Activated CD8-positive, alpha-beta T cell treated with anti-CD3 and anti-CD28 coated beads, Interleukin-2, amount 10 ng/mL, durations not matched to agents 7 days and 5 days (primary cell): ENCODE measurements at places on chromosomes 1 and 21.

- peak overlapping the region; percentile 51 for H3K27ac ChIP-seq
- H3K27me3 ChIP-seq, result peaks cover 30% of the 10 kb centered on the region
- peak; percentile 56 for DNase-seq
- H3K36me3 ChIP-seq, result no peaks in the 10 kb centered on the region
- H3K4me1 ChIP-seq, result peaks cover 67% of the 10 kb centered on the region
- peak overlapping the region; percentile 0 for H3K4me3 ChIP-seq
These were observed 1.7 kb upstream of the IL6R start for GRCh38 chr1:154403261-154403943.

GRCh38 chr1:183806675-183807074 is 1.8 kb downstream of the RGL1 start:
- H3K4me3 ChIP-seq, result no peak overlapping the region
- H3K36me3 ChIP-seq, result peaks cover 3% of the 10 kb centered on the region

DNA sequence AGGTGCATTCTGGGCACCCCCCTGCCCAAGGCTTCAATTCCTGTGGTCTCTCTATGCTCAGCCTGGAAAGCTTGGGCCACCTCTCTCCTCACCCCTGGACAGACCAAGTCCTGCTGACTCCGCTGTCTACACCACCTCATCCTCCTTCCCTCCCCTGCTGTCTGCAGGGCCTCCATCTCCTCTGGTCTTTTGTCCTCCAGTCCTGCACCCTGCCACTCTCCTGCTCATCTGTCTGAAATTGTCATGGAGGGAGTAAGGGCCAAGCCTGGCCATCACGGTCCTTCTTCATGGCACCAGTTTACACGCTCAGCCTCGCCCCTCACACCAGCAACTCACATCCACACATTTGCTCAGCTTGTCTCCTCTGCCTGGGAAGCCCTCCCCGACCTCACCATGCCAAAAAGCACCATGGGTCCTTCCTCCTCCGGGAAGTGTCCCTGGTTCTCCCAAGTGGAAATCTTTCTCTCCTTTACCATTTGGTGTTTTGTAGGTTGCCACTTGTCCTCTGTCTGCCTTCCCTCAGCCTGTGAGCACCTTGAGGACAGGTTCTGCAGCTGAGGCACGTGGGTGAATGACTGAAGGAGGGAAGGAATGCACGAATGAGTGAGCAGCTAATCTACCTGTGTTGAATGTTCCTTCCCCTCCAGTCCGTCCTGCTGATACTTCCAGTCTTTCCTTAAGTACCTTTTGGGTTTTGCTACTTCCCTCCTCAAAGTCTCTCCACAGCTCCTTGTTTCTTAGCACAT is 2.1 kb upstream of the SLC2A1 start:
- peaks cover 7% of the 10 kb centered on the region for H3K27me3 ChIP-seq
- H3K36me3 ChIP-seq, result peaks cover 17% of the 10 kb centered on the region
- peaks cover 42% of the 10 kb centered on the region for H3K4me1 ChIP-seq
- peak overlapping the region; percentile 14 for H3K27ac ChIP-seq

- H3K4me1 ChIP-seq, result no peaks in the 10 kb centered on the region
- H3K27ac ChIP-seq, result no peak overlapping the region
- no peak for DNase-seq
- no peak overlapping the region for H3K4me3 ChIP-seq
- no peaks in the 10 kb centered on the region for H3K36me3 ChIP-seq
These were observed 718.8 kb upstream of the TMPRSS15 start for GRCh38 chr21:19122356-19122755.

GRCh38 chr21:29206445-29206844 is 76.0 kb downstream of the MAP3K7CL start:
- H3K4me3 ChIP-seq, result no peak overlapping the region
- H3K36me3 ChIP-seq, result peaks cover 2% of the 10 kb centered on the region
- no peak overlapping the region for H3K27ac ChIP-seq
- peaks cover 13% of the 10 kb centered on the region for H3K4me1 ChIP-seq

DNA sequence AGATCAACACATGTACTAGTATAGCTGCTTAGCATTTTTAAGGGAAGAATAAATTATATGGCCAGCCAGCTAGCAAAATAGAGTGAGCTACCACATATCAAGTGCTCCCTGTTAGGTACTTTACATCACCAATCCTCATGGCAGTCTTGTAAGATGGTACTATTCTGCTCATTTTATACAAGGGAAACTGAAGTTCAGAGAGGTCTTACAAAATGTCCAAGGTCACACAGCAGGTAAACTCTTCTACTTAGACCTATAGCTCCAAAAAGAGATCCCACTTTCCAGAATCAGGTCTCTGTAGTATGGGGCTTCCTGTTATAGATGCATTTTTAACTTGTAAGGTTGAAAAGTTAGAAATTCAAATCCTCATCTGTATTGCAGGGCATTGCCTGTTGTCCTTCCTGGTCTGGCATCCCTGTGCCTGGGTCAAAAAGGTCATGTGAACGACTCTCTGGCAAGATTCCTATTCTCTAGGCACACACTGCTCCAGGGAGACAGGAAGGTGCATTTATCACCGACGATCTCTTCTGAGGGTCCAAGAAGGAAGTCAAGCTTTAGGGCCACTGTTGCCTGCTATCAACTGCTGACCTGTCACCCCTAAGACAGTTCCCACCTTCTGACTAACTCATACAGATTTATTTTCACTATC is 41.1 kb downstream of the TRIT1 start:
- no peaks in the 10 kb centered on the region for H3K27me3 ChIP-seq
- no peak for DNase-seq
- H3K36me3 ChIP-seq, result peaks cover 48% of the 10 kb centered on the region

DNA sequence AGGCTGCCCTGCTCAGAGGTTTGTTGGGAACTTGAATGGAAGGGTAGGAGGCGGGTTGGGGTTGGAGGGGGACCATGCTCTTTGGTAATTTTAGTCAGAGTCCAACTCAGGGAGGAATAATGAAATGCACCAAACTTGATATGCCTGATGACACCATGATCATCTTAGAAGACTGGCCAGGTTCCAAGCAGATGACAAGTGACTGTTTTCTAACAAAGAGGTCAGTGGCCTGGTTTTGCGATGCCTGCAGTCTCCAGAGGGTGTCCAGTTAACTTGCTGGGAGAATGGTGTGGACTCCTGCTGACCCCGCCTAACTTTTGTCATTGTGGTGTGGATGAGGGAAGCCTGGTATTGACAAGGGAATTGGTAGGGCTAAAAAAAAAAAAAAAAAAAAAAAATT is 12.4 kb downstream of the VANGL1 start:
- peaks cover 18% of the 10 kb centered on the region for H3K4me1 ChIP-seq
- H3K4me3 ChIP-seq, result no peak overlapping the region
- H3K27ac ChIP-seq, result no peak overlapping the region
- peaks cover 32% of the 10 kb centered on the region for H3K36me3 ChIP-seq
- no peaks in the 10 kb centered on the region for H3K27me3 ChIP-seq

DNA sequence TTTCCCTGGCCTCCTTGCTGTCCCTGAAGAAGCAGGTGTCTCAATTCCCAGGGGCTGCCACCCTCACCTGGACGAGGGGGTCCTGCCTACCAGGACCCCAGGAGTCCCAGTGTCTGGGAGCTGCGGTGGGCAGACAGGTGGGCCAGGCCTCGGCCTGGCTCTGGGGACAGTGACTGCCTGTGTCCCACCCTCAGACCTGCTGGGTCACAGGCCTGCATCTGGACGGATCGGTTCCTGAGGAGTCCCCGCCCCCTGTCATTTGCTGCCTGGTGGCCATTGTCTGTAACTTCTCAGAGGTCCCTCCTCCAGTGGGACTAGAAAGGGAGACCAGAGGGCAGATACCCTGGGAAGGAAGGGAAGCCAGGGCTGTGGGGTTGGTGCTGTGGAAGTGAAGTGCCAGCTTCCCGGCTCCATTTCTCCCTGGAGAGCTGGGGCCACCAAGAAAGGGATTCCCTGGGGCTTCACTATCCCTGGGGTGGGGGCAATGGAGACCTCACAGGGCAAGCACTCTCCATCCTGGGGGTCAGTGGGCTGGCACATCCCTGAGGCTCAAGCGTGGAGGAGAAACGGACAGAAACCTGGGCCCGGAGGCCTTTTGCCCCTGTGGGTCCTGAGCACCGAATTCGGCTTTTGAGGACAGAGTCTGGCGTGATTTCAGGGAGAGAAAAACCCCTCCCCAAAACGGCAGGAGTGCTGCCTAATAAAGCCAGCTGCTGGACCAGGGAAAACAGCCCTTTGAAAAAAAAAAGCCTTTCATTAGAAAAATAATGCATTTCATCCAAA is 157.3 kb downstream of the PEX14 start:
- no peaks in the 10 kb centered on the region for H3K4me1 ChIP-seq
- H3K27me3 ChIP-seq, result no peaks in the 10 kb centered on the region
- no peaks in the 10 kb centered on the region for H3K36me3 ChIP-seq
- H3K4me3 ChIP-seq, result no peak overlapping the region
- DNase-seq, result no peak
- H3K27ac ChIP-seq, result no peak overlapping the region

- H3K27me3 ChIP-seq, result peaks cover 44% of the 10 kb centered on the region
- H3K4me1 ChIP-seq, result peaks cover 10% of the 10 kb centered on the region
- no peak overlapping the region for H3K27ac ChIP-seq
- H3K36me3 ChIP-seq, result no peaks in the 10 kb centered on the region
- no peak overlapping the region for H3K4me3 ChIP-seq
These were observed 1.9 kb downstream of the SLC30A10 start for GRCh38 chr1:219926363-219926998.

- H3K4me3 ChIP-seq, result no peak overlapping the region
- no peak overlapping the region for H3K27ac ChIP-seq
- H3K36me3 ChIP-seq, result peaks cover 7% of the 10 kb centered on the region
- peaks cover 15% of the 10 kb centered on the region for H3K4me1 ChIP-seq
- H3K27me3 ChIP-seq, result no peaks in the 10 kb centered on the region
- DNase-seq, result no peak
These were observed 44.2 kb downstream of the DISC1 start for GRCh38 chr1:231670755-231671154.

- H3K27me3 ChIP-seq, result no peaks in the 10 kb centered on the region
- H3K4me1 ChIP-seq, result peaks cover 9% of the 10 kb centered on the region
- DNase-seq, result no peak
- H3K27ac ChIP-seq, result no peak overlapping the region
- H3K4me3 ChIP-seq, result no peak overlapping the region
- H3K36me3 ChIP-seq, result no peaks in the 10 kb centered on the region
These were observed 52.8 kb downstream of the TRIM11 start for GRCh38 chr1:228353601-228354371.

GRCh38 chr1:15935056-15935950 is 40.6 kb downstream of the ZBTB17 start:
- no peaks in the 10 kb centered on the region for H3K27me3 ChIP-seq
- no peak overlapping the region for H3K4me3 ChIP-seq
- H3K36me3 ChIP-seq, result peaks cover 81% of the 10 kb centered on the region
- no peak for DNase-seq
- H3K4me1 ChIP-seq, result no peaks in the 10 kb centered on the region

GRCh38 chr1:210272666-210273065 is 40.1 kb downstream of the SERTAD4 start:
- H3K4me1 ChIP-seq, result no peaks in the 10 kb centered on the region
- H3K27me3 ChIP-seq, result peaks cover 2% of the 10 kb centered on the region
- no peak for DNase-seq
- H3K36me3 ChIP-seq, result no peaks in the 10 kb centered on the region

DNA sequence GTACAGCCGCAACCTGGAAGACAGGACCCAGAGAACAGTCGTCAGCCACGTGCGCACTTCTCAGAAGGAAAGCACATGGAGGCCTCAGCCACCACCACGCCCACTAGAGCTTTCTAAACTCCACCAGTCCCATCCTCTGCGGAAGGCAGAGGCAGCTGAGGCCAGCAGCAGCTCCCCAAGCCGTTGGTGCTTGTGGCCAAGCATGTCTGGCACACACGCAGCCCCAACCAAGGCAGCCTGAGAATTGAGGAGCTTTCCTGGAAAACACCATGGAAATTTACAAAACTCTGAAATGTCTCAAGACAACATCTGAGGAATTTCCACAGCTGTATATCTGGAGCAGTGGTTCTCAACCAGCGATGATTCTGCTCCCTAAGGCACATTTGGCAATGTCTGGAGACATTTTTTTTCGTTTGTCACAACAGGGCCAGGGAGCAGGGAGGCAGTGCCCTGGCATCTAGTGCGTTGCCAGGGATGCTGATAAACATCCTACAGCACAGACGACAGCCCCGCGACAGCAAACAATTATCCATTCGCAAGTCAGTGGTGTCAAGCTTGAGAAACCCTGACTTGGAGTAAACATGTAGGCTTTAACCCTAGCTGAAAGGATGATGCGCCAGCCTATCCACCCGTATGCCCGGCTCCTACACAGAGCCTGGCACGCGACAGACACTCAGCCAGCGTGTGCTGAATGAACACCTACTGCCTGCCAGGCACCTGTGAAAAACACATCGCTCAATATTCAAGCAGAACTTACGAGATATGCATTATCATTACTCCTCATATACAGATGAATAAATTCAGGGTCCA is 24.7 kb downstream of the NPHP4 start:
- H3K4me3 ChIP-seq, result no peak overlapping the region
- H3K27ac ChIP-seq, result no peak overlapping the region
- H3K27me3 ChIP-seq, result no peaks in the 10 kb centered on the region
- peaks cover 2% of the 10 kb centered on the region for H3K36me3 ChIP-seq
- H3K4me1 ChIP-seq, result peaks cover 6% of the 10 kb centered on the region

DNA sequence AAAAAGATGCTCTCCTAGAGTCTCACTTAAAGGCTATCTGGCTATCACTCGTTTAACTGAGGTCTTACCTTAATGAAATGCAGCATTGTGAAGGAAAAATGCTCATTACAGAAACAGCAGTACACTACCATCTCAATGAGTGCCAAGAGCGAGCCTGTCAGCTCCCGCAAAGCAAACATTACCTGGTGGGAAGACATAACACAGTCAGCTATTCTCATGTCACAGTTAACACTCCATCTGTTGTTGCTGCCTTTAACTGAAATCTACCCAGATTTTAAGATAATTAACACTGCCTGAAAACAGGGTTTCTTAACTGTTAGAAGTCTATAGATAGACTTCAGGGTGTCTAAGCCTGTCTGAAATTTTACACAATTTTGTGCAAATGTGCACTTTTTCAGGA is 39.1 kb downstream of the PCSK9 start:
- no peaks in the 10 kb centered on the region for H3K27me3 ChIP-seq
- no peak overlapping the region for H3K4me3 ChIP-seq
- no peak overlapping the region for H3K27ac ChIP-seq
- peaks cover 56% of the 10 kb centered on the region for H3K36me3 ChIP-seq
- peaks cover 3% of the 10 kb centered on the region for H3K4me1 ChIP-seq
- DNase-seq, result no peak

- no peak overlapping the region for H3K27ac ChIP-seq
- peaks cover 23% of the 10 kb centered on the region for H3K4me1 ChIP-seq
- H3K27me3 ChIP-seq, result no peaks in the 10 kb centered on the region
These were observed 2.8 kb downstream of the ARMH1 start for GRCh38 chr1:44677201-44677766.

GRCh38 chr1:241658081-241658793 is 6.2 kb downstream of the WDR64 start:
- no peaks in the 10 kb centered on the region for H3K36me3 ChIP-seq
- no peak for DNase-seq
- no peak overlapping the region for H3K27ac ChIP-seq
- no peaks in the 10 kb centered on the region for H3K4me1 ChIP-seq
- peaks cover 2% of the 10 kb centered on the region for H3K27me3 ChIP-seq

DNA sequence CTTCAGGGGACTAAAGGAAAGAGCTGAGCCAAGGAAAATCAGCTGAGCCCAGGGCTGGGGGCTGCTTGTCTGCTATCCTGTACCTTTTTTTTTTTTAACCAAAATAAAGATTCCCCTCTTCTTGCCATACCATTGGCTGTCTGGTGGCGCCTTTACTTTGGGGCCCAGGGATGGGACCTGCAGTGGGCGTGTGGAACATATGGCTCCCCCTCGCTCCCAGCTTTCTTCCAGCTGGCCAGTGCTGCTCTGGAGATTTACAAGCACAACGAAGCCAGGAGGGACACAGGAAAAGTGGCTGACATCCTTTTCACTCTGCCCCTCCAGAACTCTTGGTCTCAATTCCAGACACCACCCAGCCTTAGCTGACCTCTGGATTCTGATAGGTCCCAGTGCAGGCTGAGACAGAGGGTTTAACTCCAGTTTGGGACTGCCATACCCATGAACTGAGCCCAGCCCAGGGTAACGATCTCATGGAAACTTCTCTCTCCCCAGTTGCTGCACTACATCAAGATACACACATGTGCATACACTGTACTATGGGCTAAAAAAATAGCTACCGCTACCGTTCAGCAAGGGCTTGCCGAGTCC is 5.4 kb upstream of the SFN start:
- peaks cover 15% of the 10 kb centered on the region for H3K4me1 ChIP-seq
- H3K27me3 ChIP-seq, result no peaks in the 10 kb centered on the region
- no peak overlapping the region for H3K27ac ChIP-seq
